ENCODE measurements at places on chromosomes 6 and 20. TPM values are rescaled to one million over a fixed set of nuclear protein-coding genes. Genes with fewer than 3 reads are reported as not detected.

Gene SLC22A1
- 0.10 TPM for polyA plus RNA-seq

Gene SIRPD
- 0.17 TPM for polyA plus RNA-seq

Gene FOXQ1
- not detected for polyA plus RNA-seq

Gene SLA2
- polyA plus RNA-seq = 0.66 TPM

Gene FAM83D
- 0.15 TPM for polyA plus RNA-seq

Gene KCNK15
- polyA plus RNA-seq = 0.22 TPM

Gene CCDC170
- polyA plus RNA-seq = 0.13 TPM

Gene FAM83C
- not detected for polyA plus RNA-seq

- no peak overlapping the region for H3K27ac ChIP-seq
- H3K27me3 ChIP-seq = no peaks in the 10 kb centered on the region
- H3K36me3 ChIP-seq = no peaks in the 10 kb centered on the region
- DNase-seq = peak; percentile 44
- H3K4me1 ChIP-seq = peaks cover 3% of the 10 kb centered on the region
Measured at GRCh38 chr6:16802071-16802470, 40.8 kb upstream of the ATXN1 start.

DNA sequence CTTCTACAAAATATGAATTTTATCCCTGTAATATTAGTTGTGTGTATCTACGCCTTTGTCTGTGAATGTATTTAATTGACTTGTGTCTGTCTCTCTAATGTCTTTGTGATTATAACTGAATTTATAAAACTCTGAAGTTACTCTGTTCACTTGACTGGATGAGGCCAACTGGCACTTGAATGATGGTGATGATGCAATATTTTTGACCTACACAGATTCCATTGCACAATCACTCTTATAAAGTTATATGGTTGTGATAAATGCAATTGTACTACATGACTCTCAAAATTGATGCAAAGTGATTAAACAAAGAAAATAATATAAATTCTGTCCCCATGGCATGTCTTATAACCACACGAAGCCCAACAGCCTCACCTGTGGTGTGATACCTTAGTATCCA is 287.3 kb upstream of the PLN start:
- H3K4me3 ChIP-seq = no peak overlapping the region
- no peaks in the 10 kb centered on the region for H3K27me3 ChIP-seq
- no peak overlapping the region for H3K27ac ChIP-seq
- DNase-seq = no peak

DNA sequence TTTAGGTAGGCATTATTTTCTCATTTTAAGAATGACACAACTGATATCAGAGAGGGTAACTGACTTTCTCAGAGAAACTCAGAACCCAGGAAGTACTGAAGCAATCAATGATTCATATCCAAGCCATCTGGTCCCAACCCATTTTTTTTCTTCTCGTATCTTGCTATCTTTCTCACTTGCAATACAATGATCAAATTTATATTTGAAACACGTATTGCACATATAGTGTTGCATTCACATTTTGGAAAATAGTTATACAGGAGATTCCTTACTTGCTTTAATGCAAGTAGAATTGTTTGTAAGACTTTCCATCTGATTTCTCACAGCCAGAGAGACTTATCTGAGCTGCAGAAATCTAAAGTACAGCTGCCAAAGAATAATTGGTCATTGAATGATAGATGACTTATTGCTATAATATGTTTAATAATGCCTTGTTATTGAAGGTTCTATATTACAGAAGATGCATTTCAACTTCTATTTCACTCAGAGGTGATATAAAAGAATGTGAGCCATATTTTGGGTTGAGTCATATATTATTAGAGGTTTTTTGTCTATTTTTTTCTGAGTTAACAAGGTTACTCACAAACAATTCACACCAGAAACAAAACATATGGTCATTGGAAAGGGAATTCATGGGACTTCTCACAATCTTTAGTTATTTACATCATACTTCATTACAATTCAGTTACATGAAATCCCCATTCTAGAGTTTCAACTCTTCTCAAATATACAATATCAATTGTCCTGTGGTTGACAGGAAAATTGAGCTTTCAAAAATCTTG is 337.5 kb upstream of the CITED2 start:
- DNase-seq = no peak
- H3K4me3 ChIP-seq = no peak overlapping the region
- H3K4me1 ChIP-seq = peaks cover 12% of the 10 kb centered on the region

DNA sequence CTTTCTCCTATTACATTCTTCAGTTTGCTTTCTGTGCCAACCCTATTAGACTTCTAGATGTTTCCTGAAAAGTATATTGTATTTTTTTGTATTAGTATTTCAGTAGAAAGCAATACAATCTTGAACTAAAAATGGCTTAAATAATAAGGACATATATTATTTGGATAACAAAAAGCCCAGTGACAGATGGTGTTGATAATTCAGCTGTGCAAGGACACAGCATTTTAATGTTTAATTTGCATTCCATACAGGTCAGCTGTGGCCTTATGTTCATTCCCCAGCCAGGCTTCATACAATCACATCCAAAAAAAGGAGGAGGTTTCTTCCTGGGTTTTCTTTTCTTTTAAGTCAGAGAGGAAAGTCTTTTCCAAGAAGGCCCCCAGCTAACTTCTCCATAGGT is 236.9 kb downstream of the CD109 start:
- H3K27ac ChIP-seq = no peak overlapping the region
- no peak for DNase-seq
- no peaks in the 10 kb centered on the region for H3K27me3 ChIP-seq
- H3K4me3 ChIP-seq = no peak overlapping the region

DNA sequence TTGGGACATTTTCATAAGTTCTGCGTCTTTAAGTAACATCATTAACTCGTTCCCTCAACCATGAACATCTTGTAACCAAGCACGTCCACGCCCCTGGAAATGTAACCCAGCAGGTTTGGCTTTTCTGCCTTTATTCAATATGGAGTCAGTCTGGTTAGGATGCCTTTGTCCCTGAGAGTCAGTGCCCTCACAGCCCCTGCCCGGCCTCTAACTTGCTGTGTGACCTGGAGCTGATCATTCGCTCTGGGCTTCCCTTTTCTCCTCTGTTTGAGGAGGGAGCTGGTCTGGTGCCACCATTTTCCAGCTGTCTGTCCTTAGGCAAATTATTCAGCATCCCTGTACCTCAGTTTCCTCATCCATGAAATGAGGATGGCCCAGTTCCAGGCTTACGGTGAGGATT is 26.5 kb upstream of the ANGPT4 start:
- H3K27me3 ChIP-seq = peaks cover 11% of the 10 kb centered on the region
- no peak overlapping the region for H3K4me3 ChIP-seq
- no peaks in the 10 kb centered on the region for H3K36me3 ChIP-seq
- H3K4me1 ChIP-seq = no peaks in the 10 kb centered on the region

GRCh38 chr6:5679691-5680090 is 327.0 kb downstream of the NRN1 start:
- H3K36me3 ChIP-seq = no peaks in the 10 kb centered on the region
- no peak overlapping the region for H3K4me3 ChIP-seq
- H3K27ac ChIP-seq = no peak overlapping the region

- DNase-seq = no peak
- H3K4me1 ChIP-seq = peaks cover 26% of the 10 kb centered on the region
- H3K27ac ChIP-seq = no peak overlapping the region
- H3K4me3 ChIP-seq = no peak overlapping the region
- no peaks in the 10 kb centered on the region for H3K36me3 ChIP-seq
Measured at GRCh38 chr20:32966881-32967781, 37.1 kb downstream of the SUN5 start.

DNA sequence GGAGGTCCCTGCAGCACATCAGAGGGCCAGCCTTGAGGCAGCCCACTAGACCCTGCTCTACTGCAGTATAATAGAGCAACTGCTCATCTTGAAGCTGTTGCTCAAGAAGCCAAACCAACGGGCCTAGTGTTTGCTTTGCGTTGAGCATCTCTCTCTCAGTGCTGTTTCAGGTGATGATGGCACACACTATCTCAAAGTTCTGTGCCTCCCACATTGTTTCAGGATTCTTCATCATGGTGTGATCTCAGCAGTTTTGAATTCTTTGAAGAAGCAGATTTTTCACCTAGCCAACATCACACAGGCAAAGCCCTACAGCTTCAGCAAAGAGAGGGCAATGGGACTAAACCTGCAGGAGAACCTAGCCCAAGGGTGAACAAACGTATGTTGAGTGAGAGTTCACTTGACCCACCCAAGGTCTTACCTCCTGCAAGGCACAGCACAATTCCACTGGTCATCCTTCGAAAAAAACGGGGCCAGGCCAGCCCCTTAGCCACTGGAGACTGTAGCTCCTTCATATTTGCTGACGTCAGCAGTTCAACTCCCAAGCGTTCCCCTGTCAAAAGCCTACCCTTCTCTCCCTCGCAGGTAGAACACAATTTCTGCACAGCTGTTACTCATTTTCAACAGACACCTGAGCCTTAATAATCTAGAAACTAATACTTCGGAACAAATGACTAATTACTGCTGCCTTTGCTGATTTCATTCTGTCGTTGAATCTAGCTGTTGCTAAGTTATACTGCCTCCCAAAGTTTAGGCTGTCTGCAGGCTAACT is 15.8 kb downstream of the MYB start:
- H3K4me1 ChIP-seq = no peaks in the 10 kb centered on the region
- peaks cover 3% of the 10 kb centered on the region for H3K36me3 ChIP-seq
- H3K27me3 ChIP-seq = no peaks in the 10 kb centered on the region
- no peak for DNase-seq
- H3K4me3 ChIP-seq = peak overlapping the region; percentile 17

GRCh38 chr6:32196682-32197616 is 4.5 kb upstream of the GPSM3 start:
- no peaks in the 10 kb centered on the region for H3K36me3 ChIP-seq
- peaks cover 54% of the 10 kb centered on the region for H3K4me1 ChIP-seq
- H3K4me3 ChIP-seq = peak overlapping the region; percentile 75
- peak; percentile 49 for DNase-seq
- H3K27me3 ChIP-seq = no peaks in the 10 kb centered on the region

DNA sequence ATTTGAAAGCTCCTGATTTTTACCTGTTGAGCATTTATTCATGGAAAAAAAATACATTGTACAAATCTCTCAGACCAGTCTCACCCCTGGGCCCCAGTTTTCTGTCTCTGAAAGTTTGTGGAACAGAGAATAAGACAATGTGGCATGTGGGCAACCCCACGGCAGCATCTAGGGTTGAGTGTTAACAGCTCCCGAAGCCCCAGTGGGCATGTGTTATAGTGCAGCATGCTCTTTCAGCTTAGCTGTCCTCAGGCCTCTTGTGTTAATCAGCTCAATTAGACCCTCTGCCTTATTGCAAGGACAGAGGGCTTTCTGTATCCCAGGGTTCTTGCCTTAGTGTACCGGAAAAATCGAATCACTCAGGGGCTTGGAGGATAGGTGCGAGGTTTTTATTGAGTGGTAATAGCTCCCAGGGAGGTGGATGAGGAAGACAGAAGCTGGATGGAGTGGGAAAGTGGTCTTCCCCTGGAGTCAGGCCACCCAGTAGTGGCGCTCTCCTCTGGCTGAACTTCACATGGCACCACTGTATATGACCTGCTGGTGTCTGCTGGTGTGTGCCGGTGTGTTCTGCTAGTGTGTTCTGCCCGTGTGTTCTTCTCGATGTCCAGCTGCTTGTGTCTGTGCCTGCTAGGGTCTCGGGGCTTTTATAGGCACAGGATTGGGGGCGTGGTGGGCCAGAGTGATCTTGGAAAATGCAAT is 382.8 kb downstream of the EPM2A start:
- H3K4me1 ChIP-seq = no peaks in the 10 kb centered on the region
- H3K27me3 ChIP-seq = no peaks in the 10 kb centered on the region
- DNase-seq = no peak
- H3K27ac ChIP-seq = no peak overlapping the region

GRCh38 chr20:51284871-51285270 is 257.6 kb downstream of the NFATC2 start:
- no peaks in the 10 kb centered on the region for H3K4me1 ChIP-seq
- no peak for DNase-seq
- no peaks in the 10 kb centered on the region for H3K27me3 ChIP-seq
- no peak overlapping the region for H3K27ac ChIP-seq
- no peaks in the 10 kb centered on the region for H3K36me3 ChIP-seq
